ENCODE measurements at places on chromosomes 1 and 21.
A peak's percentile ranks its signal among the peaks of the same experiment; 100 is the strongest.

DNA sequence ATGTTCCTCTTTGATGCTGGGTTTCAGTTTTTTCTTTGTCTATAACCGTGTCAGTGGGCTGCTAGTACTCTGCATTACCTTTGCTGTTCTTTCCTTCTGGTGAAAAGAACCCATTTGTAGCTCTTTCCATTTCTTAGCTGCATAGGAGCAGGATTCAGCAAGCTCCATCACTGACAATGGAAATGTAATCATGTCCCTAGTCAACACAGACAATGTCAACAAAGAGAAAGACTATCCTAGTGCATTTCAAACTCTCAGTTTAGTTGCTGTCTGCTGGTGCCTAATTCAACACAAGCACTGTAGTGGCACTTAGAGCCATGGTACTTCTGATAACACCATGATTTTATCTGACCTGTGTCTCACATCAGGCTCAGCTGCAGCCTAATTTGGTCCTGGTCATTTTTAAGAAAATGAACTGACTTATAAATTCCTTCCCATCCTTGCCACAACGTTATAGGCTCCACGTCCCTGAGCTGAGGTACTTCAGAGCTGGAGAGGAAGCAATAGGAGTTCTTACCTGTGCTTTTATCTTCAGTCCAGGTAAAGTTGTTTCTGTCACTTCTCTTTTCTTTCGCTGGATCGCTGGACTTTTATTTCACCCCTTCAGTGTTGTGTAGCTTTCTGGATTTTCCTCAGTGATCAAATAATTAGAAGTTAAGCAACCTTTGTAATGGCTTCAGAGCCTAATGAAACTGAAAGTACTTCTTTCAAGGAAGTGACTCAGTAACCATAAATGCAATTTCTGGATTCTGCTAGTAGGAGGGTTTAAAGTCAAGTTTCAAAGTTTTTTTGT lies at the start of gene GBP3:
Gene GBP3 (minus strand): TSS at position 700 of the 793 bp plus-strand sequence. CDS start 2,145 bp downstream, outside the sequence.
- DNase-seq, result no peak

DNA sequence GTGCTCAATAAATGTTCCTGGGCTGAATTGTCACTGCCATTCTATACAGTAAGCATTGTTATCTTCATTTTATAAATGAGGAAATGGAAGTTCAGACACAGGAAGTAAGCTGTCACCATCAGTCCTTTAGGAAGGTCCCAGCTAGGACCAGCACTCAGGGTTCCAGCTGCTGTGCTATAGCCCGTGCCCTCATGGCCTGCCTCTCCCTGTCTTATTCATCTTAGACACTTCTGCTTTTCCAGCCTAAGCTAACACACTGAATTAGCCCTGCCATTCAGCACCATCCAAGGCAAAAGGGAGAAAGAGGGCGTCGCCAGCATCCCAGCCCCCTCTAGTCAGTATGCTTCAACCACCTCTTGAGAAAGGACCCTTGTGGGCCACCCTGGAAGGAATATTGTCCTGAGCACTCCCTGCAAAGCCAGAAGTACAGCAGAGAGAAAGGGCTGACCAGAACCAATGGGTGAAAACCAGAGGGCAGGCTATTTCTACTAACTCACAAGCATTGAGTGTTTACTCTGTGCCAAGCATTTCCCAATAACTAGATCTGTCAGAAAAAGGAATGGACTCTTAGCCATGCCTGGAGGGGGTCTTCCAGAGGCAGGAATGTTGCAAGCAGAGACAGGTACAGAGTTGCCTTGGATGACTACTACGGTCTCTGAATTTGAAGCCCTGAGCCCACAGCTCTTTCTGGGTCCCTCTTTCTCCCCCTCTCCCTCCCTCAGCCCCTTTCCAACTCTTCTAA lies 77.9 kb upstream of the NFIA start:
- DNase-seq, result no peak

GRCh38 chr1:8739377-8739776 lies 78.1 kb downstream of the RERE start:
- no peak for DNase-seq

- DNase-seq, result no peak
Observed at GRCh38 chr1:75353051-75353450, 218.9 kb downstream of the LHX8 start.

DNA sequence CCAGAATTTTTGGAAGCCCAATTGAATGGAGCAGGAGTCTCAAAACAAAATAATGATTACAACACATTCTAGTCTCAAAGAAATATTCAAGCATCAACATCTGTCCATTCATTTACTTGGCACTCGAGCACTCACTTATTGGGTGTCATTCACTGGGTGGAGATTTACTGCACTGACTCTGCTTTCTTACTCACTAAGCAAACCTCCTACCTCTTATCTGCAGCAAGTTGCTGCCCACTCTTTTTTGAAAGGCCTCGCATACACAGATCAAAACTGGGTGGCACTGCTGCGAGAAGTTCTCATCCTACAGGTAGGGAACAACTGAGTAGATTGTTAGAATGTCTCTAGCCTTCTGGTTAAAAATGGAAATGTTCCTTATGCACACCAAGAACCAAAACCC lies 18.0 kb downstream of the RHBDL2 start:
- no peak for DNase-seq

GRCh38 chr1:183983371-183984105 lies 54.0 kb downstream of the COLGALT2 start:
- no peak for DNase-seq

- no peak for DNase-seq
Observed at GRCh38 chr1:230693221-230693620, 20.7 kb downstream of the AGT start.

DNA sequence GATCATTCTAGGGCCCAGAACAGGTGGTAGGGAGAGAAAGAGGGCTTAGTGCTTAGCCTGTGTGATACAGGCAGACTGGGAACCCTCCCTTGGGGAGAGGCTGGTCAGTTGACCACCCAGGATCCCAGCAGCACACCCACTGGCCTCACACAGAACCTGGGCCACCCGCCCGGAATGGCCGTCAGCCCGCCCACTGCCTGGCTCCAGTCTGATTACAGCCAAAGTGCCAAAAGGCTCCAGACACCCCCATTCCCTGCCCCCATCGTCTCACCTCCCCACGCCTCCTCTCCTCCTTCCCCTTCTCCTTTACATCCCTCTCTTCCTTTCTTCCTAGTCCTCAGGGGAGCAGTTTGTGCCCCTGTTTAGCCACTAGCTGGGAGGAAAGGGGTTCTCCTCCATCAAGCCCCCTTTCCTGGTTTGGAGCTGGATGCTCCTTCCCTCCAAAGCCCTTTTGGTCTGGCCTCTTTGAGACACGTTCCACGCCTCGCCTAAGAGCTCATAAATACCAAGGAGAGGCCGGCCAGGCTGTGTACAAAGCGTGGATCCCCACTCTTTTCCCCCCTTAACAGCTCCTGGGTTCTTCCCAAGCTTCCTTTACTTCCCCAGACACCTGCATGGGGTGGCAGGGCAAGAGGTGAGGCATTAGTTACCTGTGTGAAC lies 4.6 kb upstream of the WNT2B start:
- DNase-seq, result no peak

DNA sequence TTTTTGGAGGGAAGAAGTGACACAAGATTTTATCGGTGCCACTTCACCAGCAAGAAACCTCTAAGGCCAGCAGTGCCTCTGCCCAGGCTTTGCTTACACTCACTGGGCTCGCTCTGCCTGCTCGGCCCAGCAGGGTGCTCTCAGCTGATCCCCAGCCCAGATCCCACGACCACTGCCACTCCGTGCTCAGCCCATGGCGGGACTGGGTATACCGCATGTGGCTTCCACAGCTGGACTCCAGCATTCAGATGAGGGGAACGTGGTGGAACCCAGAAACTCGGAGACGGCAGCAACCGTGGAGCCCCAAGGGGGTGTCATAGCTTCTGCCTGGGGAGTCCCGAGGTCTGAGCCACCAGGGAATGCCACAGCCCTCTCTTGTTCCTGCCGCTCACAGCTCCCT lies 12.9 kb downstream of the USP25 start:
- no peak for DNase-seq

- peak; percentile 37 for DNase-seq
Observed at GRCh38 chr21:39117440-39117970, 65.7 kb downstream of the PSMG1 start.

DNA sequence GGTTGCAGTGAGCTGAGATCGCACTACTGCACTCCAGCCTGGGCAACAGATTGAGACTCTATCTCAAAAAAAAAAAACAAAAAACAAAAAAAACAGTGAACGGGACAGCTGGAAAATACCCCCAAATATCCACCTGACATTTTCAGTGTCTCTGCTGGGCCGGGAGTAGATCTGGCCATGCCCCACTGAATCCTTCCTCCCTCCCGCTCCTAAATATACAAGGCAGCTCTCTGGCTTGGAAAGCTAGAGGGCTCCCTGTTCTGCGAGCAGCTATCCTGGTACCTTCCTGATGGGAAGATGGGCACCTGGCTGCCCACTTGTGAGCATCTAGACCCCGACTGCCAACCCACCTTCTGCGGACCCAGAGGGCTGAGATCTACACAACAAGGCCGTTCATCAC lies 21.4 kb downstream of the SPSB1 start:
- no peak for DNase-seq

All from left forelimb (tissue), 1 donor.